HCT116 (cell line): ENCODE measurements at places on chromosomes 6 and 20. TPM values are rescaled to one million over a fixed set of nuclear protein-coding genes. Genes with fewer than 3 reads are reported as not detected.
A peak's percentile ranks its signal among the peaks of the same experiment; 100 is the strongest.

GRCh38 chr6:157461000-157461915 is 80.3 kb downstream of the ZDHHC14 start:
- DNase-seq: no peak

GRCh38 chr6:108946695-108947094 is 98.5 kb downstream of the ARMC2 start:
- DNase-seq: no peak

GRCh38 chr6:170206851-170207431 is 83.9 kb downstream of the DLL1 start:
- DNase-seq: no peak

- no peak for DNase-seq
Measured at GRCh38 chr6:17842934-17843821, 136.5 kb upstream of the NUP153 start.

GRCh38 chr20:32605167-32605656 is 20.1 kb upstream of the NOL4L start:
- DNase-seq: no peak

GRCh38 chr20:22999756-23000155 is 35.4 kb upstream of the SSTR4 start:
- DNase-seq: no peak

DNA sequence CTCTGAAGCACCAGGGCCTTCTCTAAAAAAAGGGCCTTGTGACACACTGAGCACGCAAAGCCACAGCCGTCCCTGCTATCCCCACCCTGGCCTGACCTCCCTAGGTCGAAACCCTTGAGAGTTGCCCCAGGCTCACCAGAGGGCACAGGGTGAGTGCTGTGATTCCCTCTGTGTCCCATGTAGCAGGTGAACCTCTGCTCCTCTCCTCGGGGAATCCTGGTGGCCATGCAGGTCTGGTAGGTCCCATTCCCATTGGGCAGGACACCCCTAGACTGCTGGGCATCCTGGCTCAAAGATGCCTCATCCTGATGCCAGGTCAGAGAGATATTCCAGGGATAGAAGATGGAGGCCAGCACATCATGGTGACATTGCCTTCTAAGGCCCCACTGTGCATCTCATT is 20.9 kb downstream of the HLA-F start:
- no peak for DNase-seq

DNA sequence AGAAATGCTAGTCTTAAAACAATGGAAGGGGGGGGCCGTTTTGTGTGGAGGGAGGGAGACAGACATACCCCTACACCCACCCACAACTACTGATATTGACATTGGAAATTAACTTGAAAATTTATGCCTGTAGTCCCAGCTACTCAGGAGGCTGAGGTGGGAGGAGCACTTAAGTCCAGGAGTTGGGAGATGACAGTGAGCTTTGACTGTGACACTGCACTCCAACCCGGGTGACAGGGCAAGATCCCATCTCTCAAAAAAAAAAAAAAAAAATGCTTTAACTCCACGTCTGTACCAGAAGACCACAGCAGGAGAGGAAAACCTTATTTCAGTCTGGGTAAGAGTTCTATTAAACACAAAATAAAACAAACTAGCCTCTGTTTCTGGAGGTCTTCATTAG is 2.2 kb downstream of the TBC1D20 start:
- no peak for DNase-seq

- DNase-seq: peak; percentile 60
Measured at GRCh38 chr20:47360297-47361056, 4.0 kb upstream of the ZMYND8 start.

GRCh38 chr20:45368221-45368980 is 5.4 kb downstream of the SYS1 start:
- DNase-seq: no peak

DNA sequence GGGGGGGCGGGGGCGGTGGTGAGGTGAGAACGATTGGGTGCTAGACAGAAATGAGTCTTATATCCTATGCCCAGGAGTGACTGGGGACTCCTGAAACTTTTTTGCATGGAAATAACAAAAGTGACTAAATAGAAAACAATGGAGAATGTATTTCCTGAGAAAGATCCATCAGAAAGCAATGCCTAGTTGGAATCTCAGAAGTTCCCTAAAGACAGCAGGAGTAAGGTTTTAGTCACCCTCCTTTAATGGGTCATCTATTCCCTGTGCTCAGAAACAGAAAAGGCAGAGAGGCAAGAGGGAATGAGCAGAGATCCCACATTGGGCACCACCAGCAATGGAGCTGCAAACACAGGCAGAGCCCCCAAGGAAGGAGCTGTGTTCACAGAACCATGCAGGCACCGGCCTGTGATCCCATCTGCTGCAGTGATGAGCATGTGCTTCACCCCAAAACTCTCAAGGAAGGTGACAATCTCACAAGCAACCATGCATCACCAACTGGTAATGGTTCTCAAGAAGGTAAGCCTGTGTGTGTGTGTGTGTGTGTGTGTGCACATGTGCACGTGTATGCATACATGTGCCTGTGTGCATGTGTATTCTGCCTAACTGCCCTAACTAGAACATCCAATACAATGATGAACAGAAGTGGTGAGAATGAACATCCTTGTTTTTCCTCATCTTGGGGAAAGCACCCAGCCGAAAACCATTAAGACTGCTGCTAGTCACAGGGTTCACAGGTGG is 168.4 kb downstream of the WDR27 start:
- no peak for DNase-seq

DNA sequence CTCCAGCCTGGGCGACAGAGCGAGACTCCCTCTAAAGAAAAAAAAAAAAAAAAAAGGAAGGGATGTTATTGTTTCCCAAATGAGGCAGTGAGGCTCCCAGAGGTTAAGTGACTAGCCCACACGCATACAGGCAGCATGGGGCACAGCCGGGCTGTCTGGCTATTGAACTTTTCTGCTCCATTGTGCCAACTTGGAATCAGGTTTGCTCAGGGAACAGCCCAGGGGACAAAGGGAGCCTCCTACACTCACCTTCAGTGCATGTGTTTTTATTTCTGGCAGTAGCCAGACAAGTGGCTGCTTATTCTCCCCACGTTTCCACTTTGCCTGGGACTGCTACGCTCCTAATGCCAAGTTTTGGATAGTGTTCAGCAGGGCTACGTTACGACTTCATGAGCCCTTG is 10.7 kb downstream of the ETV7 start:
- no peak for DNase-seq

DNA sequence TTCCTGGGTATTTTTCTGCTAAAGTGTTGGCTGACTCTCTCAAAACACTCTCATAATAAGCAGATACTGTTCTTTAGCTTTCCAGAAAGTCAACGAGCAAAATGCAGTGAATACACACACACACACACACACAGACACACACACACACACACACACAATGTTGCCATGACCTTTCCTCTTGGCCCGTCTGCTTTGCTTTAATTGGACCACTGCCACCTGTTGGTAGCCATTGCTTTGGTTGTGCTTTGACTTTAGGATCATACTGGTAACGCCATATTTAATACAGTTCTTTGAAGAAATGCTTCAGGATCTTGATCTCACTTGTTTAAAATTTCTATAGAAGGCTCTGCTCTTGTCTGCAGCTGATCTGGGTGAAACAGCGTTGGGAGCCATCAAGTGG is 4.4 kb downstream of the FIG4 start:
- no peak for DNase-seq

DNA sequence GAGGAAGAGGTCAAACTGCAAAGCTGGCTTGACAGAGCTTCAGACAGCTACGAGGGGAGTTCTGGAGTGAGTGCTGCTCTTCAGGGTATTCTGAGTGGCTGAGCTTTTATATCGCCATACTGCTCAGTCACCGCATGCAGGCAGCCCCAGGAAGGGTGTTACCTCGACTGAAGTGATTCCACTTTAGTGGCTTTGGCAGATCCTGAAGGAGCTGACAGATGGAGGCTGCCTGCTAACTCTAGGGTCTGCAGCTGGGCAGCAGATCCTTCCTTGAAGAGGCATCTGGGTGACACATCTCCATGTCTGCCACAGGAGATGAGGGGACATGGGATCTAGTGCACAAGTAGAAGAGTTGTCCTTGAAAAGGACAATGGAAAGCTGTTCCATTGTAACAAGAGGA is 3.7 kb upstream of the DEK start:
- DNase-seq: no peak

GRCh38 chr6:153125032-153125431 is 6.0 kb downstream of the RGS17 start:
- no peak for DNase-seq

DNA sequence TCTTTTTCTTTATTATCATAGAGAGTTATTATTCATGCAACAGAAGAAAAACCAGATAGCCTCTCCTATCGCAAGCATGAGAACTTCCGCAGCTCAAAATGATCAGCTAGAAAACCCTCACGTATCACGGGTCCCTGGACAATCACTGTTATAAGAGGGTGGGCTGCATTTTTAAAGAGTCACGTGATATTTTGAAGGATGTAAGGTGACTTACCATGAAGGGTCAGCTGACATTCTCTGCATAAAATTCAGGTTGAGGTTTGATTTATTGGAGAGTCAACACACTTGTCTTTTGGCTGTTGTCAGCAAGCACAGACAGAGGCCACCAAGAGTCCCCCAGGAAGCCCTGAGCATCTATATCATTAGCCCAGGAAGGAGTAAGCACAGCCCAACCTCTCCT is 39.5 kb downstream of the ID4 start:
- DNase-seq: no peak

GRCh38 chr6:87104667-87105066 is 9.8 kb upstream of the CGA start:
- no peak for DNase-seq

DNA sequence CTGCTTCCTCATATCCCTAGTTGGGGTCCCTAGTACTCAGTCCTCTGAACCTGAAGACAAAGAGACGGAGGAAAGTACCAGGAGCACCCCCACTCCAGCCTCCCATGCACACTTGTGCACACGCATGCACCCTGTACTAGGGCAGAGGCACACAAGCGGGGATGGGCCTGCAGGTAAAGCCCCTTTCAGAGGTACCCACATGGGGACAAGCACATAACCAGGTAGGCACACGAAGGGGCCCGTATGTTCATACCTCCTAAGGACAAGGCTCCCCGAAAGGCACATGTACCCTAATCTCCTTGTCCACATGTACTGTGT is 1.1 kb downstream of the TMEM151B start:
- DNase-seq: no peak

- no peak for DNase-seq
Measured at GRCh38 chr20:18589941-18590674, 2.3 kb downstream of the DTD1 start.

GRCh38 chr6:71534921-71535320 is 246.3 kb downstream of the OGFRL1 start:
- DNase-seq: no peak

- DNase-seq: no peak
Measured at GRCh38 chr20:57672164-57672563, 37.7 kb downstream of the PMEPA1 start.

GRCh38 chr6:22326500-22326899 is 29.7 kb upstream of the PRL start:
- DNase-seq: no peak

GRCh38 chr20:63292292-63292701 is 689 bp upstream of the COL20A1 start:
- no peak for DNase-seq

DNA sequence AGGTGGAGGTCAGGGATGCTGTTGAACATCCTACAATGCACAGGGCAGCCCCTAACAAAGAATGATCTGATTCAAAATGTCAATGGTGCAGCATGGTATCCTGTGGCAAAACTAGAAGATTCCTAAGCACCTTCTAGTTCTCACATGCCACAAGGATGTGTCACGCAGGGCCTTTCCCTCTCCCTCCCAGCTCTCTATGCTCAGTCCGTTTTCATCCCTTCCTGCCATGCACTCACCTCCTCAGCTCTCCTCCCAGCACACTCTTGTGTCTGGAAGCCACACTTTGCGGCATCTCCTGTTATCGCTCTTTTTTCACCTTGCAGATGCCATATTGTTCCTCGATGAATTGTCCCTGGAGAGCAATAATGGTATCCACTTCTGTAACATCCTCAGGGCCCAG is 263.4 kb downstream of the CDC5L start:
- no peak for DNase-seq

The CCN5 gene
- 0.20 TPM for total RNA-seq

The ADTRP gene
- total RNA-seq: 0.86 TPM

The ID4 gene
- 0.10 TPM for total RNA-seq

The KCNB1 gene
- total RNA-seq: 0.79 TPM

The SYCP2 gene
- 0.59 TPM for total RNA-seq

The SYNDIG1 gene
- not detected for total RNA-seq

The SLC22A2 gene
- not detected for total RNA-seq
